ENCODE measurements at places on chromosomes 2 and 18. TPM values are rescaled to one million over a fixed set of nuclear protein-coding genes. Genes with fewer than 3 reads are reported as not detected.
A peak's percentile ranks its signal among the peaks of the same experiment; 100 is the strongest.

DNA sequence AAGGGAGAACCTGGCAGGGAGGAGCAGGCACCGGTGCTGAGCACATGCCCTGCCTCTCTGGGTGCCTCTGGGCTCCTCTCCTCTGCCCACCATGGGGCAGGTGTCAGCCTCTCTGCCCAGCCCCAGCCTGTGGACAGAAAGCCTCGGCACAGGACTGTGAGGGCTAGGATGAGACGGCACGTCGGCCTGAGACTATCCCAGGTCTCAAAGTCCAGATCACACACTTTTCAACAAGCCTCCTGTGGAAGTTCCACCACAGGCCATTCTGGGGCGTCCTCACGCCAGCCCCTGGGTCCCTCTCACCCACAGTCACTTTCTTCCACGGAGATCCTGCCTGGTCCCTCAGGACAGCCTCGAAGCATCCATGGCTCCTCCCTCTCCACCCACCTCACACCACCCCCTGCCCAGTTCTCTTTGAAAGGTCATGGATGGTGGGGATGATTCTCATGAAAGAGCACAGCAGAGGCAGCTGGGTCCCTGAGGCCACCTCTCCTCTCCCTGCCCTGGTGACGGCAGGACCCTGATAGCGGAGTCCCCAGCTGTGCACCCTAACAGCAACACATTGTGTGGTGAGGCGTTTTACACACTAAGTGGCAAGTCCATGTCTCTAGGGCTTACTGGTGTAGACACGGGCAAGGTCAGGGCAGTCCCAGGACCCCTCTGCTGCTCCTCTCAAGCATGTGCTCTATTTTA, 569.4 kb upstream of the SALL3 start:
- no peak for DNase-seq

- no peak for DNase-seq
Measured at GRCh38 chr2:73339201-73339600, 45.9 kb upstream of the EGR4 start.

GRCh38 chr2:190528521-190529001, 6.0 kb downstream of the NEMP2 start:
- DNase-seq: no peak

DNA sequence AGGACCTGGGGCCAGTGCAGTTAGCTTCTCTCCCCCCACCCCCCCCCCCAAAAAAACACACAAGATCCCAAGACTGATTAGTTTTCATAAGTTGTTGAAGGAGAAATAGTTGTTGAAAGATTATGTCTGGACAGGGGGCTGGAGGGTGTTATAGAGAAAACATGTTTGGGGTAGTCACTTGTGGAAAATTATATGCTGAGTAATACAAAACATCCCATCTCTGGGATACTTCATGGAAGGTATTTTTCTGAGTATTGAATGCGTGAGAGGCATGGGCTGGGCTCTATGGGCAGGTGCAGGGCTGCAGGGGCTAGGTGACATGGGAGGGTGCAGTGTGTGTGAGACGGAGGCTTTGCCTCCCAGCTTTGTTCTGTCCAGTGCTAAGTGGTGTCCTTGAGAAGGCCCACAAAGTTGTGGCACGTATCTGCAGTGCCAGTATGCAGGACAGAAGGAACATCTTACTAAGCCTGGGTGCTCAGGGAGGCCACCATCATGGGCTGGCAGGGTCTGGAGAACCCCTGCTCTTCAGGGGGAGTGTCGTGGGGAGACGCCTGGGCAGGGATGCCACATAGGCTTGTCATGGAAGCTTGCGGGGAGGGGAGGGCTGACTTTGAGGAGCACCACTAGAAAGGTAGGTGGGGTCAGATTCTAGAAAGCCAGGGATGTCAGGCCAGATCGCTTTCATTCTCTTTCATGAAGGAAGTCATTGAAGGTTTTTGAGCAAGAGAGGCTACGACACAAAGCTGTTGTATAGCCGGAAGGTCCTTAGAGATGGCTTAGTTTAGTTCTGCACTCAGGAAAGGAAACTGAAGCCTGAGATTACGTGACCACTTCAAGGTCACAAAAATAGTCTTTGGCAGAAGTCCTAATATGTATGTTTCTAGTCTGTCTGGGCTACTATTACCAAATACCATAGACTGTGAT, 232.0 kb downstream of the LDLRAD4 start:
- DNase-seq: no peak

DNA sequence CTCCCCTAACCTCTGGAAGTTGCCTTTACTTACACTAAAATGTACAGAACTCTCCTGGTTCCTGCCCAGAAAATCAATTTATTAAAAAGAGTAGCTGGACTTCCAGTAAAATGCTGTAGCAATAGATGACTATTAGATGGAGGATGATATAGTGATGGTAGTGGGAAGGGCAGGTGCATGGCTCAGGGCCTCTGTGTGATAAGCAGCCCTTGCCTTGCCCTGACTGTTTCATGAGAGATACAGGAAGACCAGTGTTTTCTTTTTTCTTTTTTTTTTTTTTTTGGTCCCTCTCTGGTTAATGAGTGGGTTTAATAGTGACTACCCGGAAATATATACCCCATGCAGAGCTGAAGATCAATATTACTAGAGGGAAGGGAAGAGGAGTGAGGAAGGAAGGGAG, 48.7 kb upstream of the NEDD4L start:
- DNase-seq: no peak

DNA sequence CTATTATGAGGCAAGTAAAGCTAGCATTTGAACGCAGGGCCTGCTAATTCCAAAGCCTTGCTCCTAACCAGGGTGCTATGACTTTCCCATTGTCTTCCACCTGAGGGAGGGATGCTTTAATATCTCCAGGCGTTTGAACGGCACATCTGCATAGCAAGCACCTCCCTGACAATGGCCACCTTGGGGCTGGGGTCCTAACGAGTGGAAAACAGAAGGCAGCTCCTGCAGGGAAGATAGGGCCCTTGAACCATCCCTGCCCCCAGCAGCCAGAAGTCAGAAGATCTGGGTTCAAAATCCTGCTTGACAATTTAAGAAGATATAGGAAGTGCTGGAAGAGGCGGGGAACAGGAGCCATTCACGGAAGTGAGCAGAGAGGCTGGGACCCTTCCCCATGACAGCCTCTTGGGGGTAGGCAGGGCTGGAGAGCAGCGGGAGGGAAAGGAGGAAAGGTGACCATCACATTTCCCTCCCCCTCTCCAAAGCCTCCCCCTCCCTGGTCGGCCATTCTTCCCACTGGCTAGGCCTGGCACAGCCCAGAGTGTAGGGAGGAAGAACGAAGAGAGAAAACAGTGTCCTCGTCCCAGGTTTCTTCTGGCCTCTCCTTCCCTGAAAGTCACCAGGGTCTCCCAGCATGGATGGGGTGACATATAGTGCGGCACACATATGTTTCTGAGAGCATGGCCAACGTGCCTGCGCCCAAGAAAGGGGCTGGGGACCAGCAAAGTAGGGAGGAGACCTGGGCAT, 73.5 kb downstream of the EMX1 start:
- no peak for DNase-seq

- DNase-seq: no peak
Measured at GRCh38 chr2:118246726-118247125, 158.5 kb downstream of the INSIG2 start.

DNA sequence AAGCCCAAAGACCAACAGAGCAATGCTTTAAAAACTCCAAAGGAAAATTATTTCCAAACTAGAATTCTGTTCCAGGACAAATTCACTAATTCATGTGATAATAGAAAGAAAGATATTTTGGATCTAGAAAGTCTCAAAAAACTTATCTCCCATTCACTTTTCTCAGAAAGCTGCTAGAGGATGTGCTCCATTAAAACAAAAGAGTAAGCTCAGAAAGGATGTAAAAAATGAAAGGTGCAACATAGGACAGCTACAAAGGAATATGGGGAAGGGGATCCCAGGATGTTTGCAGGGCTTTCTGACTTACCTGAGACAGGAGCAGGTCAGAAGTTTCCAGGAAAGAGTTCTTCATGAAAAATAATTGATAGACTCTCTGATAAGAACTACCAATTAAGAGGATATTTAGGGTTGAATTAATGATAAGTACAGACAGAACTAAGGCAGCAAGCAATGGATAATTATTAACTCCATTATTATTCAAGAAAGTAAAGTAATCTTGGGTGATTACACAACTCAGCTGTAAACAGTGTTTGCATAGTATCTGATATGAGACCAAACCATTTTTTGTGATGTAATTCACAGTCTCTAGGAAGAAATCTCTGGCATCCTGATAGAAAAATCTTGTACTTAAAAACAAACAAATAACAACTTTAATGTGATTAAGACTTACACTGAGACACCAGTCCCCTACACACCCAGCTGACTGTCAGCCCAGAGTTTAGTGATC, 20.9 kb downstream of the LYG1 start:
- DNase-seq: no peak

DNA sequence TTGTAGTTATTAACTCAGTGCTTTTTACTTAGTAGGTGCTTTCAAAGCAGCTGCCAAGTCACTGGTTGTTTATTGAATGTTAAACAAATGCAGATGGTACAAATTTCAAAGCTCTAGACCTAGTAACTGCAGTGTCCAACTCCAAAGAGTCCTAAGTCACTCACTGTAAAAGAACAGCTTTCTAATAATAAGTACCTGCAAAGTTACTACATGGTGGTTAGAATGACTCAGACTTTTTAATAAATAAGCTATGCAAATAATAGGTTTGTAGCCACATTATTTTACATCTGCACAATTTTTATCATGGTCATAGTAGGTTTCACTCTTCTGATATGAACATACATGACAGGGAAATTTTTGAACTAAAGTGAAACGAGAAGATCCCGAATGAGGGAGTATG, 1620.4 kb upstream of the CELF4 start:
- DNase-seq: no peak

GRCh38 chr18:76518123-76518859, 23.2 kb upstream of the ZNF516 start:
- peak; percentile 30 for DNase-seq

GRCh38 chr2:207240649-207241048, 74.9 kb upstream of the KLF7 start:
- no peak for DNase-seq

- DNase-seq: peak; percentile 28
Measured at GRCh38 chr2:179898873-179899272, 37.5 kb upstream of the ZNF385B start.

DNA sequence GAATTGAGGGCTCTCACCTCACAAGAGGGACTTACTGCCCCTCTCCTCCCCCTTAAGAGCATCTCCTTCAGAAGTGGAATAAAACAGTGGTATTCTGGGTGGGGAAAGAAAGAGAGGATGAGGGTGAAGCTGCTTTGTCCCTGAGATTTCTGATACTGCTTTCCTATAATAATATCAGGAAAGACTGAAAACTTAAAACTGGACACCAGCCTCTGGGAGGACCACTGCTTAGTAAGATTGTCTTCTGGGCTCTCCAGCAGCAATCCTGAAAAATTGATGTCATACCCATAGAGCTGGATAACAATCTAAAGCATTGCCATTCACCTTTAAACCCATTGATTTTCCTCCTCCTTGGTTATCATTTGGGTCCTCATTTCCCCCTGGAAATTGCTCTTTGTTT, 4.7 kb upstream of the HOXD4 start:
- no peak for DNase-seq

- DNase-seq: no peak
Measured at GRCh38 chr2:98086491-98087446, at the start of gene VWA3B. Gene VWA3B, plus strand, starts transcription at chr2:98087167. Its CDS starts 5,926 bp downstream, at chr2:98093093.

GRCh38 chr2:66495788-66496640, 61.1 kb downstream of the MEIS1 start:
- peak; percentile 26 for DNase-seq

- DNase-seq: no peak
Measured at GRCh38 chr2:176817061-176817565, 395.5 kb upstream of the HNRNPA3 start.

- no peak for DNase-seq
Measured at GRCh38 chr2:88841224-88841929, 149.9 kb downstream of the RPIA start.

- DNase-seq: no peak
Measured at GRCh38 chr2:19802086-19802841, 99.5 kb downstream of the TTC32 start.

PXDN gene
- total RNA-seq: 248 TPM

SERPINB4 gene
- not detected for total RNA-seq

ANKRD30BL gene
- not detected for total RNA-seq

LBX2 gene
- 3.8 TPM for total RNA-seq

VIT gene
- 0.48 TPM for total RNA-seq

ERLEC1 gene
- total RNA-seq: 37.6 TPM

MDH1 gene
- 107 TPM for total RNA-seq

APOB gene
- total RNA-seq: 0.25 TPM
